ENCODE measurements at places on chromosomes 2 and 18. TPM values are rescaled to one million over a fixed set of nuclear protein-coding genes. Genes with fewer than 3 reads are reported as not detected.

- DNase-seq: no peak
Observed at GRCh38 chr2:212922701-212923100, 228.7 kb downstream of the IKZF2 start.

DNA sequence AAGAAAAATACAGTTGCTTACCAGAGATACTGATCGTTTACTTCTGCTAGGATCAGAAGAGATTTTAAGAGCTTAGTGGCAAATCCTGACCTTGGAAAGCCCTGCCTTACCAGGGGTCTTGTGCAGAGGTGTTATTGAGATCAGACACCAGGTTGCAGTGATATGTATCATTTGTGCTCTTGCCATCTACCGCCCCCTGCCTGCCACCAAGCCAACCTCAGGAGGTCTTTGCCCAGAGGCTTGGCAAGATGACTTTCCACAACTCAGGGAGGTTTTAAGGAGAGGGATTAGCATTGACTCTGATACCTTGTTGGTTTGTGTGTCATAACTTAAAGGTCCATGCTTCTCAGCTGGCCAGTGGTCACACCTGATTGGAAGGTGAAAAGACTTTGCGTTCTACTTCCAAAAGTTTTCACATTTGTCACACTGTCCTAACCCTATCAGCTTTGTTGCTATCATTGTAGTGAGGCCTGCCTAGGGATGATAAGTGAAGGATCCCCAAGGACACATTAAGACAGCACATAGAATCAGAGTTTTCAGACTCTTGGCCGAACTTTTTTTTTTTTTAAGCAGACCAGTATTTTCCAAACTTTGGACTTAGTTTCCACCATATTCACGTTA, 46.2 kb upstream of the MGAT5 start:
- DNase-seq: no peak

DNA sequence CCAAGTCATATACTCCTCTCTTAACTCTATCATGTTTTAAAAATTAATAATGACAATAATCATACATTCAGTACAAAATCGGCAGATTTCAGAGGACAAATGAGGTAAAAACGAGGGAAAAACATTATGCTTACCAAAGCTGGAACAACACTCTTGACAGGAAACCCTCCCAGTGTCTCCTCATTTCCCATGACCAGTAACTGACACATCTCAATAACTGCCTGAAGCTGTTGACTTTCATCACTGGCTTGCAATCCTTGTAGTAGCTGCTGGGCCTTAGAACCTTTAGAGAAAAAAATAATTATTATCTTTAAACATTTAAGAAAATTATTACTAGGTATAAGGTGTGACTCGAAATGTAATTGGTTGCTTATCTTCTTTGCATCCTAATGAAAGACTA, 103.6 kb downstream of the TRIP12 start:
- no peak for DNase-seq

DNA sequence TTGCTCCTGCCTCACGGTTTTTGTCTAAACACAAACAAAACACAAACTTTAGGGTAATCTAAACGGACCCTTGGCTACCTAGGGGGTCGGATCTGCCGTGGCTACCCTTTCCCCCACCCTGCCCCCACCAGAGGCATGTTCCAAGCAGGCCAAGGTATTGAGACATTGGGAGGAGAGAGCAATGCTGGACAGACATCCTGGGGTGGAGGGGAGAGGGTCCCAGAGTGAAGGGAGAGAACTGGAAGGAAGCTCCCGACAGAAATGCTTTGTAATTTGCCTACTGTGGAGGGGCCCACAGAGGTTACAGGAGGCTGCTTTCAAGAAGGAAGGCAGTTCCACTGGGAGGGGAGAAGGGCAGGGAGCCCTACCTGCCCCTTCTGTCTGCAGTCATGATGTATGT, 13.9 kb upstream of the MAT2A start:
- DNase-seq: no peak

DNA sequence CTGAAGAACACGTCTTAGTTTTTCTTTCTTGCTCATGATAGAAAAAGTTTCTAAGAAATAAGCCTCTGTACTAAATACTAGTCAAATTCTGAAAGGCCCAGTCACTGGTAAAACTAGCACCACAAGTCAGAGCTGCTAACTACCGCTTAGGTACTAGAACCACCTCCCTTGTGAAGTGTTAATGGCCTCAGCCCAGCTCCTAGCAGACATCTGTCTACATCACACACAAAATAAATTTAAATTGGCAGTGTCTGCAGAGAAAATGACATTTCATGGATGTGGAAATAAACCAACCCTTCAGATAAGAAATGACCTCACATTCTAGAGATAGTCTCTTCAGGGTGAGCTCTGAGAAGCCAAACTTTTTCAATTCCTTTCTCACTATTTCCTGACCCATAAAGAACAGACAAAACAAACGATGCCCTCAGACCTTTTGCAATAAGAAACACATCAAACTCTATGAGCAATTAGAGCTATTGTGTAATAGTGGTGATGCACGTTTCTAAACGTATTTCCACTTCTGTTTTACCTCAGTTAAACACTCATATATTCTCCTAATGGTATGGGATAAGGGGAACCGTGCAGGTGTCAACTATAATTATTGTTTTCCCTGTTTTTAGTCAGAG, 70.3 kb upstream of the DSG1 start:
- DNase-seq: no peak

GRCh38 chr2:42225573-42225972, 56.4 kb downstream of the EML4 start:
- DNase-seq: no peak

- DNase-seq: peak; percentile 59
Observed at GRCh38 chr2:10493634-10494281, 45.6 kb upstream of the ODC1 start.

GRCh38 chr18:54916507-54916906, 42.8 kb downstream of the CCDC68 start:
- DNase-seq: no peak

GRCh38 chr18:24878289-24878688, 417.9 kb downstream of the HRH4 start:
- DNase-seq: no peak

- no peak for DNase-seq
Observed at GRCh38 chr2:13522917-13523821, 806.4 kb downstream of the TRIB2 start.

DNA sequence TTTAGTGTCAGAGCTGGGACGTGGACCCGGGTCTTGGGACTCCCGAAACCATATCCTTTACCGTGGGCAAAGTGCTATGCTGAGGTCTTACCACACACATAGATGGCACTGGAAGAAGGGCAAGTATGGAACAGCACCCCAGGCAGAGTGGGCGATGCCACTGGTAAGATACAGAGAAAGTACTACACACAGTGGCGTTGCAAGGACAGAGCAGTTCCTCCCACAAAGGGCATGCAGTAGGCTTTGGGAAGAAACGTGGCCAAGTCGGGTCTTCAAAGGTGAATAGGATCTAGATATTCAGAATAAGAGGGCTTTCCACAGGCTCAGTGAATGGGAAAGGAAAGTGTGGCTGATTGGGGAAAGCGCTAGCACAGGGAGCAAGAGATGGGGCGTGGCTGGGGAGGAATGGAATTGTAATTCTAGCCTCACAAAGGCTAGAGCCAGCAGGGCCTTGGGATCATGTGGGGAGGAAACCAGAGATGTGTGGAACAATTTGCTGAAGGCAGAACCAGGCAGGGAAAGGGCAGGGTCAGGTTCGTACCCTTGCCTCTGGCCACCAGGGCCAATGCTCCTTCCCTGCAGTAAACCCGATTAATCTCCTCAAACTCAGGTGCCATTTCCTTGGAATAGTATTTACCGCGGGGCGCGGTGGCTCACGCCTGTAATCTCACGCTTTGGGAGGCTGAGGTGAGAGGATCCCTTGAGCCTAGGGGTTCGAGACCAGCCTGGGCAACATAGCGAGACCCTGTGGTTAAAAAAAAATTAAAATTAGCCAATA, 36.0 kb downstream of the PCBP1 start:
- no peak for DNase-seq

DNA sequence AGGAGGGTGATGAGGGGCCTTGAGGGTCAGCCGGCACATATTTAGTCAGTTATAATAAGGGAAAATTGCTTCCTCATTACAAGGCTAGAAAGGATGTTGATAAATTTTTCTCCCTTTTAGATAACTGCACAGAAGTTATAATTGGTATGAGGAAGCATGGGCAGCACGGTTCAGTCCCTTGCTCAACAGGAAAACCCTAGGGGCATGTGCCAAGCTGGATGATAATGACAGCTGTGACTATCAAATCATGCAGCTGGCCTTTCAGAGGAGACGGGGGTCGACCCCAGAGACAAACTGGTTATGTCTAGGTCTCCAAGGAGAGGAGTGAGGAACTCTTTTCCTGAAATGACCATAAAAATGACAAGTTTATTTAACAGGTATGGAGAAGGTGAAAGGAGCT, 448.1 kb upstream of the VRK2 start:
- no peak for DNase-seq

Gene DSC3
- total RNA-seq: not detected

Gene NT5C1B
- total RNA-seq: not detected

Gene RMND5A
- 36.6 TPM for total RNA-seq

Gene ELOA2
- total RNA-seq: not detected

Gene MC5R
- total RNA-seq: not detected

Gene SALL3
- total RNA-seq: not detected

Gene ZNF892
- 4.8 TPM for total RNA-seq

Measured in activated T-helper 2 cell treated with anti-CD3 and anti-CD28 coated beads, Interferon-gamma antibody, Interleukin-2, Interleukin-4, amounts not matched to agents 10 μg/mL and 5 μg/mL and 100 μg/mL, durations not matched to agents 14 hours and 24 hours and 36 hours (primary cell).